Heart right ventricle (tissue), 16 donors: ENCODE measurements at places on chromosomes 7 and 10. TPM values are rescaled to one million over a fixed set of nuclear protein-coding genes. Genes with fewer than 3 reads are reported as not detected.

Gene AGR3
- not detected for total RNA-seq

Gene MYO1G
- total RNA-seq, result 1.4 TPM

Gene ATOH7
- not detected for total RNA-seq

Gene KCND2
- total RNA-seq, result 0.14 TPM

Gene SKIDA1
- 6.4 TPM for total RNA-seq

Gene RALA
- total RNA-seq, result 23.3 TPM

Gene WNT8B
- not detected for total RNA-seq

GRCh38 chr10:16478801-16479200 lies 42.0 kb downstream of the PTER start:
- no peaks in the 10 kb centered on the region for H3K27me3 ChIP-seq
- no peak overlapping the region for H3K27ac ChIP-seq
- no peak for DNase-seq

DNA sequence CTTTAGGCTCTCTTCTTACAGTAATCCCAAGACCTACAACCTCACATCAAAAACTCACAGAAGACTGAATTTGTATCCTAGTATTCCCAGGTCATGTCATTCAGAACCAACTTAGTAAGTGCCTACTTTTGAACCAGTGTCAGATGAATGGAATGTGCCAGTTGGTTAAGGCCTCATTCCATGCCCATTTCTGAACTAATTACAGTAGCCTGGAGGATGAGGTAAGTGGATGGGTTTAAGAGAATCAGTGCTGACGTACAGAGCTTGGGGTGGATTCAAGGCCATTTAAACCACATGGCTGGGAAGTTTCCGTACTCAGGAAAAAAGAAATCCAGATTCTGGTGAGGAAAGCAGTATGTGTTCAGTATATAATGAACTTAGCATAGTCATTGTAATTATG lies 21.9 kb upstream of the FOXP2 start:
- DNase-seq, result no peak
- no peaks in the 10 kb centered on the region for H3K27me3 ChIP-seq
- H3K4me1 ChIP-seq, result no peaks in the 10 kb centered on the region

DNA sequence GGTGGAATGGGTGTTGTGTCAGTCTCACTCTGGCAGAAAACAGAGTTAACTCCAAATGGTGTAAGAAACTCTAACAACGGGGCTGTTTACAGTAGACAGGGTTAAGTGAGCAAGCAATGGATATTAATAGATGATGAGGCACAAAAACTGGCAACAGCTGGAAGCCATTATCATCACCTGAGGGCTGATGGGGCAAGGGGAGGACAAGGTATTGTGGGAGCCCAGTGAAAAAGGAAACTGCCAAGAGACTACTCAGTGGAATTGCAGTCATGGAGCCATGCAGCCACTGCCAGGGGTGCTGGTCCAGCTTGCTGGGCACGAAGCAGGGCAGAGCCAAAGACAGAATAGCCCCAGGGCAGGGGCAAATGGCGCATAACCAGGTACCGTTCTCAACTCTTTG lies 260.7 kb downstream of the BICC1 start:
- no peaks in the 10 kb centered on the region for H3K36me3 ChIP-seq
- DNase-seq, result no peak
- no peaks in the 10 kb centered on the region for H3K27me3 ChIP-seq
- H3K27ac ChIP-seq, result no peak overlapping the region
- no peaks in the 10 kb centered on the region for H3K4me1 ChIP-seq
- no peak overlapping the region for H3K4me3 ChIP-seq

DNA sequence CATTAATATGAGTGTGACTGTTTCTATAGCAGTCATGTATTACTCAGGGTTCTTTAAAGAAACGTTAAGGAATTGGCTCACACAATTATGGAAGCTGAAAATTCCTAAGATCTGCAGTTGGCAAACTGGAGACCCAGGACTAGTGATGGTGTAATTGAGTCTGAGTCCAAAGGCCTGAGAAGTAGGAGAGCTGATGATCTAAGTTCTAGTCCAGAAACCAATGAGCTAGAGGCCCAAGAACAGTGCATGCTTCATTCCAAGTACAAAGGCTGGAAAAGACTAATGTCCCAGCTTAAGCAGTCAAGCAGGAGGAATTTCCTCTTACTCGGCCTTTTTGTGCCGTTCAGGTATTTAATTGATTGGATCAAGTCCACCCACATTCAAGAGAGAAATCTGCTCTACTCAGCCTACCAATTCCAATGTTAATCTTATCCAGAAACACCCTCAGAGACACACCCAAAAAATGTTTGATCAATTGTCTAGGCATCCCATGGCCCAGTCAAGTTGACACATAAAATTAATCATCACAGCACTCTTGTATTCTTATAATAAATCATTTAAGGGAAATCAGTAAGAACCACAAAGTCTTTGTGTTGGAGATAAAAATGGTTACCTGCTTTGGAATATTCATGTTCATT lies 312.1 kb downstream of the PRKG1 start:
- no peaks in the 10 kb centered on the region for H3K36me3 ChIP-seq
- peaks cover 26% of the 10 kb centered on the region for H3K4me1 ChIP-seq
- DNase-seq, result no peak

GRCh38 chr10:54880996-54881395 lies 80.0 kb upstream of the PCDH15 start:
- H3K27me3 ChIP-seq, result no peaks in the 10 kb centered on the region
- H3K36me3 ChIP-seq, result no peaks in the 10 kb centered on the region
- H3K4me1 ChIP-seq, result no peaks in the 10 kb centered on the region
- no peak overlapping the region for H3K4me3 ChIP-seq
- no peak overlapping the region for H3K27ac ChIP-seq

GRCh38 chr10:71765176-71765904 lies 8.0 kb downstream of the VSIR start:
- DNase-seq, result peak; percentile 71
- H3K4me1 ChIP-seq, result peaks cover 100% of the 10 kb centered on the region
- H3K27ac ChIP-seq, result peak overlapping the region; percentile 97
- H3K27me3 ChIP-seq, result no peaks in the 10 kb centered on the region
- H3K36me3 ChIP-seq, result peaks cover 15% of the 10 kb centered on the region

- no peaks in the 10 kb centered on the region for H3K36me3 ChIP-seq
- H3K27me3 ChIP-seq, result peaks cover 6% of the 10 kb centered on the region
- H3K4me3 ChIP-seq, result no peak overlapping the region
- H3K4me1 ChIP-seq, result peaks cover 71% of the 10 kb centered on the region
- no peak for DNase-seq
- no peak overlapping the region for H3K27ac ChIP-seq
These were observed 8.8 kb downstream of the AFAP1L2 start for GRCh38 chr10:114395366-114396022.

DNA sequence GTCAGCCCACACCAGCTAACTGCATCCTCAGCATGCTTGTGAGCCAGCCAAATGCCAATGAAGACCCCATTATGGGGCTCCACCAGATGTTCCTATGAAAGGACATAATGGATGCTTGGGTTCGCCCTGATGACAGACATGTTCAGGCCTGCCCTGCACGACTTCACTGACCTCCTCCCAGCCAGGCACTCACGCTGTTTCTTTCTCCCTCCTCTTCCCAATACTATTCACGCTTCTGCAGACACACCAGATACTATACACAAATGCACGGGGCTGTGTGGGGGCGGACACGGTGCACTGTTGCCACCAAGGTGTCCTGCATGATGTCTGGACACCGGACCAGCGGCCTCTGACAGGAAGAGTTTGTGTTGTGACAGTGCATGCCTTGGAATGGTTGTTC lies 284.2 kb downstream of the PRPF18 start:
- no peak overlapping the region for H3K4me3 ChIP-seq
- no peaks in the 10 kb centered on the region for H3K36me3 ChIP-seq
- DNase-seq, result no peak

GRCh38 chr10:514137-514671 lies 175.3 kb downstream of the DIP2C start:
- H3K4me1 ChIP-seq, result peaks cover 45% of the 10 kb centered on the region
- no peaks in the 10 kb centered on the region for H3K27me3 ChIP-seq
- no peaks in the 10 kb centered on the region for H3K36me3 ChIP-seq

DNA sequence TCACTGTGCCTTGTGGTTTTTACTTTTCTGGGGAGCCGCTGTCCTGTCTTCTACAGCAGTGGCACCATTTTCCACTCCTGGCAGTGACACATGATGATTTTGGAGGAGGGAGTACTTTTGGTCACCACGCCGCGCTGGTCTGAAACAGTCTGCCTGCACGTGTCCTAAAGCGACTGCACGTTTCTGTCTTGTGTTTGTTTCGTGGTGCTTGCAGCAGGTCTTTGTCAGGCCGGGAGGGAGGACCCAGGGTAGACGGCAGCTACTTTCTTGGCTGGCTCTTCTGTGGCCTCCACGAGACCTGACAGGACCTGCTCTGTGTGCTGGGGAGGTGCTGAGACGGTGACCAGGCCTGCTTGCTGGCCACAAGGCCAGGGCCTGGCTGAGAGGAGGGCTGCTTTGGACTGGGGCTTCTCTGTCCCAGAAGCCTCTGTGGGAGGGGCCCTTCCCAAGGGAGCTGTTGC lies 82.0 kb downstream of the GLRX3 start:
- DNase-seq, result no peak
- H3K4me3 ChIP-seq, result no peak overlapping the region

GRCh38 chr10:73545357-73545756 lies 45.8 kb downstream of the USP54 start:
- no peaks in the 10 kb centered on the region for H3K36me3 ChIP-seq
- H3K27ac ChIP-seq, result no peak overlapping the region
- H3K4me3 ChIP-seq, result no peak overlapping the region
- H3K27me3 ChIP-seq, result no peaks in the 10 kb centered on the region
- H3K4me1 ChIP-seq, result no peaks in the 10 kb centered on the region
- DNase-seq, result no peak

DNA sequence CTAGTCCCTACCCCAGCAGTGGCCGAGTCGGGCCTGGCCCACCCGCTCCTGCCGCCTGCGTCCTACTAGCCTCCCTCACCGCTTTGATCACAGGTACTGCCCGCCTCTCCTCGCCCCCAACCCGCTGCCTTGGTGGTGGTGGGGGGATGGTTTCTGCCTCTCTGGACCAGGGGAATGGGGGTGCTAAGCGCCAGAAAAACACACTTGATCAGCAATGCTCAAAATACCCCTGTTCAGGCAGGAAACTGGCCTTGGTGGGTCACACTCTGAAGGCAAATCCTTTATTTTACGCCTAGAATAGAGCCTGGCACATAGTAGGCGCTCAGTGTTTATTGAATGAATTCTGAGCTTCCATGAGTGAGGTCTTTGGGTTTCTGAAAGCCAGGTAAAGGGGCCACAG lies 1.0 kb upstream of the CRTAC1 start:
- H3K4me1 ChIP-seq, result peaks cover 16% of the 10 kb centered on the region
- H3K36me3 ChIP-seq, result no peaks in the 10 kb centered on the region
- H3K27me3 ChIP-seq, result peaks cover 72% of the 10 kb centered on the region
- DNase-seq, result no peak

DNA sequence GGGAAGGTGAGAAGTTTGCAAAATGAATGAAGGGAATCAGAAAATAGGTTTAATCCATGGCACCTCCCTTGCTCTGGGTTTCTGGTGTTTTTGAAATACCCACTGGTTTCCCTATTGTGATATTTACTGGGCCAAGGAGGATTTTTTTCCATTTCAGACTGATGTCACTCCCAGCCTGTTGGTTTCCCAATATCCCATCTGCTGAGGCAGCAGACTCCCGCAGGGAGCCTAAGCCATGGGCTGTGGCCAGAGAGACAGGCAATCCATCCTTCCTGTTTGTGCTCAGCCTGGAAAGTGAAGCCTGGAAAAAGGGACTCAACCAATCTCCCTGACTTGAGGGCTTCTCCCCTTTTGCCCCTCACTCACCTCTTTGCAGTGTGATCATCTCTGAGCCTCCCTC lies 22.8 kb downstream of the FAM107B start:
- H3K4me1 ChIP-seq, result peaks cover 8% of the 10 kb centered on the region
- peak overlapping the region; percentile 87 for H3K27ac ChIP-seq
- no peak overlapping the region for H3K4me3 ChIP-seq
- peak; percentile 66 for DNase-seq
